ENCODE measurements at places on chromosomes 16 and 17.

- peaks cover 8% of the 10 kb centered on the region for H3K27me3 ChIP-seq
- DNase-seq = no peak
- H3K36me3 ChIP-seq = no peaks in the 10 kb centered on the region
- H3K27ac ChIP-seq = no peak overlapping the region
- no peaks in the 10 kb centered on the region for H3K4me1 ChIP-seq
Observed at GRCh38 chr16:87057951-87058560, 259.1 kb downstream of the C16orf95 start.

GRCh38 chr17:82884341-82884969 is 44.6 kb upstream of the ZNF750 start:
- H3K27me3 ChIP-seq = no peaks in the 10 kb centered on the region
- no peak for DNase-seq
- H3K36me3 ChIP-seq = no peaks in the 10 kb centered on the region
- H3K4me1 ChIP-seq = peaks cover 96% of the 10 kb centered on the region

- no peak for DNase-seq
- no peaks in the 10 kb centered on the region for H3K4me1 ChIP-seq
- H3K36me3 ChIP-seq = no peaks in the 10 kb centered on the region
- H3K27ac ChIP-seq = no peak overlapping the region
Observed at GRCh38 chr16:24896439-24896838, 50.7 kb downstream of the SLC5A11 start.

DNA sequence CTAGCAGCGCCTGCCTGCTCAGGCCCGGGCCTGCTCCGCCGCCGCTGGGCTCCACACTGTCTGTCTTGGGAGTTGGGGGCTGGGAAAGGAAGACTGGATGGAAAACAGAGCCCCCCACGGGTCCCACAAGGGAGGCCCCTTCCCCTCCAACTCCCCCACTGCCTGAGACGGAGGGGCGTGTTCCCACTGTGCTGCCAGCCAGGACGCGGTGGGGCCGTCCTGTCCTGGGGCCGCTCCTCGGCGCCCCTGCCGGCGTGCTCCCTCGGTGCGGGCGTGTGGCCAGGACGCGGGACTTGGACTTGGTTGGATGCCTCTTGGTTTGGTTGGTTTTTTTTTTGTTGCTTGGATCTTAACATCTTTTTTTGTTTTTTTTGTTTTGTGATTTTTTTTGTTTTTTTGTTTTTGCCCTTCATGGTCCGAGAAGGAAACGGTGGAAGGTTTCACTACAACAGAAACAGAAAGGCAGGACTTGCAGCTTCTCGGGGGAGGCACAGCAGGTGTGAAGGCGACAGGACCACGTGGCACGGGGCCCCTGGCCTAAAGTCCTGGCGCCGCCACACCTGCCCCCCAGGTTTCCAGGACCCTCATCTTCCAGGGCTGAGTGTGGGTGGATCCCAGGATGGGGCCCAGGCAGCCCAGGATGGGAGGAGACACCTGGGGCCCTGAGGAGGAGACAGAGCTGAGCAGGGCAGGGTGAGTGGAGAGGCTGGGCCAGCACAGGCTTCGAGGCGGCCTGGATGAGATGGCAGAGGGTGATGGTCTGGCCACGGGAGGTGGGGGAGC is 16.0 kb downstream of the ENGASE start:
- H3K4me1 ChIP-seq = peaks cover 3% of the 10 kb centered on the region
- H3K4me3 ChIP-seq = no peak overlapping the region
- DNase-seq = no peak
- H3K27me3 ChIP-seq = no peaks in the 10 kb centered on the region
- no peak overlapping the region for H3K27ac ChIP-seq
- H3K36me3 ChIP-seq = peaks cover 23% of the 10 kb centered on the region

DNA sequence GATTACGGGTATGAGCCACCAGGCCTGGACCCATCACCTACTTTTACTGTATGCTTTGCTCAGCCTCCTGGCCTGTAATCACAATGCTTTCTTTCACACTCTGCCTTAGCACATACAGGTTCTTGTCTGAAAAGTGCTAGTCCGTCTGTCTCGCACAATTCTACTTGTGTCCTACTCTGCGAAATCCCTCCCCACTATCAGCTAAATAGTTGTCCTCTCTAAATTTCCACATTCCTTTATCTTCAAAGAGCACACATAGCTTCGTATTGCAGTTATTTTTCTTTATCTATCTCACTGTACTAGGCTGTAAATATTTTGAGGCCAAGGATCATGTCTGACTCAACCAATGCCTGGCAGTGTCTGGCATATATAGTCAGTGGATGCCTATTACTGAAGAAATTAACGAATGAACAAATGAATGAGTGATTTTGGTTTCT is 38.5 kb upstream of the ETV4 start:
- no peaks in the 10 kb centered on the region for H3K4me1 ChIP-seq
- H3K27ac ChIP-seq = no peak overlapping the region
- no peak overlapping the region for H3K4me3 ChIP-seq
- H3K36me3 ChIP-seq = no peaks in the 10 kb centered on the region
- no peak for DNase-seq
- H3K27me3 ChIP-seq = no peaks in the 10 kb centered on the region

DNA sequence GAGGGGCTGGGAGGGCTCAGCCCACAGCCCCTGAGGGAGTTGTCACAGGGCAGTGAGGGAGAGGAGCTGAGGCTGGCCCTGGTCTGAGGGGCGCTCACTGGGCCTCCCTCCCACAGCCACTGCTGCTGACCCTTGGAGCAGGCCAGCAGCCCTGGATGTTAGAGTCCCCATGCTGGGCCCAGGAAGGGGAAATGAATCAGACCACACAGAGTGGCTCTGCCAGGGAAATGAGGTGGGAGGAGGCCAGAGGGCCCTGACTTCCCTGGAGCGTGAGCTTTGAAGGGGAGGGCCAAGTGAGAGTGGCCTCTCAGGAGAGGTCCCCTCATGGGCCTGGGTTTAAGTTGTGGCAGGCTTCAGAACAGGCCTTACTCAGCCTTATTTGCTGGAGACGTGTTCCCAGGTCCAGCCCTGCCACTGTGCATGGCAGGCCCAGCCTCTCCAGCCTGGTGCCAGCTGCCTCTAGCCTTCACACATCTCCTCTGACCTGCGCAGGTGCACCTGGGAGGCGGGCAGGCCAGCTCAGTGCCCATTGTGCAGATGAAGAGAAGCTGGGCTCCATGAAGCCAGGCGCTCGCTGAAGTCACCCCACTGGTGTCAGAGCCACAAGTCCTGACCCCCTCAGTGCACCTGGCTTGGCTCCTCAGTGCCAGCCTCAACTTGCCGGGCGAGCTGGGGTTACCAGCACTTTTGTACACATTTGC is 15.4 kb downstream of the GPT2 start:
- H3K4me1 ChIP-seq = no peaks in the 10 kb centered on the region
- H3K4me3 ChIP-seq = no peak overlapping the region
- H3K27me3 ChIP-seq = no peaks in the 10 kb centered on the region
- H3K36me3 ChIP-seq = no peaks in the 10 kb centered on the region
- H3K27ac ChIP-seq = no peak overlapping the region

DNA sequence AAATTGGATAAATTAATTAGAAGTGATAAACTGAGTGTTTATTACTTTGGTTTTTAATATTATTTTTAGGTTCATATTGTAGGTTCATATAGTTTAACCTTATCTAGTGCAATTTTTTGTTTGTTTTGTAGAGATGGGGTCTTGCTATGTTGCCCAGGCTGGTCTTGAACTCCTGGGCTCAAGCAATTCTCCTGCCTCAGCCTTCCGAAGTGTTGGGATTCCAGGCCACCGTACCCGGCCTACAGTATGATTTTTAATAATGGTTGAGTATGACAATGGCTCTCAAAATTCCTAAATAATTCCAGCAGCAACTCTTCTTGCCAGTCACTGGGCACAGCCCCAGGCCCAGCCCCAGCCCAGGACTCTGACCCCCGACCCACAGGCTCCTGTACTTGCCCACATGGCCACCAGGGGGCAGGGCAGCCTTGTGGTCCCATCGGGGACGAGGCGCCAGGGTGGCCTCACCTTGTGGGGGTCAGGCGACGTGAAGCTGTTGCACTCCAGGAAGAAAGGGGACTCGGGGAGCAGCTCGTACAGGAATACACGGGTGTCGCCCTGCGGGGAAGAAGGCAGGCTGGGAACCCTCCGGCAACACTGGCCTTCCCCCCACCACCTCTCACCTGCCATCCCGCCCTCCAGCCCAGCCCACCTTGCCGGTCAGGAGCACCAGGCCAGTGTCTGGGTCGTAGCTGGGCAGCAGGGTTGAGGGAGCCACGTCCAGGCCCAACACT is 7.9 kb upstream of the PAM16 start:
- DNase-seq = peak; percentile 30
- peaks cover 44% of the 10 kb centered on the region for H3K36me3 ChIP-seq
- H3K4me3 ChIP-seq = no peak overlapping the region
- H3K27ac ChIP-seq = no peak overlapping the region
- H3K27me3 ChIP-seq = no peaks in the 10 kb centered on the region
- H3K4me1 ChIP-seq = no peaks in the 10 kb centered on the region

- no peaks in the 10 kb centered on the region for H3K27me3 ChIP-seq
- H3K4me1 ChIP-seq = peaks cover 8% of the 10 kb centered on the region
- DNase-seq = no peak
- peaks cover 31% of the 10 kb centered on the region for H3K36me3 ChIP-seq
- no peak overlapping the region for H3K4me3 ChIP-seq
- H3K27ac ChIP-seq = no peak overlapping the region
Observed at GRCh38 chr17:18928628-18929125, 23.3 kb upstream of the SLC5A10 start.

GRCh38 chr16:56263711-56264608 is 72.7 kb downstream of the GNAO1 start:
- no peaks in the 10 kb centered on the region for H3K36me3 ChIP-seq
- H3K4me1 ChIP-seq = peaks cover 59% of the 10 kb centered on the region
- H3K27ac ChIP-seq = no peak overlapping the region
- H3K4me3 ChIP-seq = no peak overlapping the region
- H3K27me3 ChIP-seq = no peaks in the 10 kb centered on the region

DNA sequence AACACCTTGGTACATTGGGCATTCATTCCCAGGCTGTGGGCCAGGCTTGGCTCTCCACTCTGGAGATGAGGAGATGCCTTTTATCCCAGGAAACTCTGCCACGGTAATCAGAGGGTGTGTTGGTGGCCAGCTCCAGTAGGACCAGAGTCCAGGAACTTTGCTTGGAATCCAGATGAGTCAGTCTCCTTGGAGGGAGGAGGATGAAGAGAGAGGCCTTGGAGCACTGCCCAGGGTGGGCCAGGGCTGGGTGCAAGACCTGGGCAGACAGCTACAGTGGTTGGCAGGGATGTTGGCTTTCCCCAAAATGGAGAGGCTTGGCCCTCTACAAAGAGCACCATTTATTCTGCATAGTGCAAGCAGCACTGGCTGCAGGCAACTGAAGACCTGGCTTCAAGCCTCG is 209.0 kb downstream of the RGS9 start:
- H3K4me3 ChIP-seq = no peak overlapping the region
- H3K27ac ChIP-seq = no peak overlapping the region
- H3K4me1 ChIP-seq = no peaks in the 10 kb centered on the region
- DNase-seq = no peak
- peaks cover 2% of the 10 kb centered on the region for H3K27me3 ChIP-seq

Data from thymus (tissue), 14 donors.